ENCODE measurements at places on chromosomes 16 and 17. TPM values are rescaled to one million over a fixed set of nuclear protein-coding genes. Genes with fewer than 3 reads are reported as not detected.

Gene TBL3
- 68.0 TPM for total RNA-seq

Gene SLC6A2
- not detected for total RNA-seq

Gene KRTAP4-9
- not detected for total RNA-seq

Gene GNG13
- total RNA-seq: not detected

Gene NCOR1
- 56.9 TPM for total RNA-seq

Gene GAS2L2
- not detected for total RNA-seq

DNA sequence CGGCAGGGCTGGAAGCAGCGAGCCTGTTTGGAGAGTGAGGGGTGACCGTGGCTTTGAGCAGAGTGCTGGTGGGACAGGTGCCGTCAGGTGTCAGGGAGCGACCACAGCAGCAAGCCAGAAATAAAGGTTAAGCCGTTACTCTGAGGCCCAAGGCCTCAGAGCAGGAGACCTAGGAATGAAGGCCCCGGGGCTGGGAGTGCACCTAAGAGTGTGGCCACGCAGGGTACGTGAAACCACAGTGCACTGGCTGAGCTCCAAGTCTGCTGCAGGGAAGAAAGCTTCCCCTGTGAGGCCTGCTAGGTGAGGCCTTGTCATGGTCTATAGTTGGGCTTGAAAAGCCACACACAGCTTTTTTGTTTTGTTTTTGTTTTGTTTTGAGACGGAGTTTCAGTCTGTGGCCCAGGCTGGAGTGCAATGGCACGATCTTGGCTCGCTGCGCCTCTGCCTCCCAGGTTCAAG, 8.7 kb downstream of the CLUAP1 start:
- no peak for DNase-seq

DNA sequence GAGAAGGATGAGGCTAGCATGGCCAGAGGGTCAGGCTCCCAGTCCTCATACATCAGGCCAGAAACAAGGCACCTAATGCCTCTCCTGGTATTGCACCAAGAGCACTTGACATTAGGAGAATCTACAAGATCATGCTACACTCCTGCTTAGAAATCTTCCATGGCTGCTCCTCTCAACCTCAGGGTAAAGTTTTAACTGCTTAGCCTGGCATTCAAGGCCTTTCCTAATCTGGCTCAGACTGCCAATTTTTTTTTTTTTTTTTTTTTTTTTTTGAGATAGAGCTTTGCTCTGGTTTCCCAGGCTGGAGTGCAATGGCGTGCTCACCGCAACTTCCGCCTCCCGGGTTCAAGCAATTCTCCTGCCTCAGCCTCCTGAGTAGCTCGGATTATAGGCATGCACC, 8.2 kb downstream of the PIP4K2B start:
- no peak for DNase-seq

GRCh38 chr17:9427465-9428315, 147.9 kb downstream of the STX8 start:
- DNase-seq: no peak

GRCh38 chr16:85491798-85492294, 121.3 kb upstream of the GSE1 start:
- DNase-seq: no peak

GRCh38 chr17:64388961-64389565, 1.6 kb downstream of the PECAM1 start:
- no peak for DNase-seq

GRCh38 chr17:56694825-56695224, 101.3 kb downstream of the NOG start:
- DNase-seq: no peak

GRCh38 chr17:50477976-50478375, 684 bp upstream of the RSAD1 start:
- no peak for DNase-seq

- DNase-seq: no peak
Measured at GRCh38 chr17:20094777-20095176, 85.6 kb downstream of the SPECC1 start.

DNA sequence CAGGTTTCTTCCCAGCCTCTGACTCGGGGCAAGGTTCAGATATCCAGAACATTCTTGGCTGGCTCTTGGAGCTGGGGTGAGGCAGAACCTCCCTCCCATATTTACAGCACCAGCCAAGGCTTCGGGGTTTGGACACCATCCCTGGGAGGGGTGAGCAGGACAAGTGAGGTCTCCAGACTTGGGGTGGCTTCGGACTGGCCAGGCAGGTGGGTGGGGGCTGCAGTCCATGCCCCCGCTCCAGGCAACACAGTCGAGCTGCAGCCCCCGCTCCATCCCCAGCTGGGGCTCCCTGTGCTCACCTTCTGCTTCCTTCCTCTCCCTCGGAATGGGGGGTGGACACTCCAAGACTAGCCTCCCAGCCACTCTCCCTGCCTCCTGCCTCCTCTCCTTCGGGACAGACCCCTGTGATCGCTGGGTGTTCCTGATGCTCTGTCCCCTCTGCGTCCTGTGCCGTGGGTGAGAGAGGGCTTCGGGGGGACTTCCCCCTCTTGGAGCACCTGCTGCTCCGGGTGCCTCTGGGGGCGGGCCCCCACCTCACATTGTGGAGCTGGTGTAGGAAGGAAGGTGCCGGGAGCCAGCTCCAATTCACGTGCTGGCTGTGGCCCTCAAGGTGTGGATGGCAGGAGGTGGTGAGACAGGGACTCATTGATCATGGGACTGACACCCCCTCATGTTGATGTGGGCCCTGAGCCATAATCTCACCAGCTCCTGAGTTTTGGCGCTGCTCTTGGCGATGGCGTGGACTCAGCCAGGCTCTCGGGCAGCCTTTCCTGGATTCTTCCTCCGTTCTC, 189.2 kb downstream of the SEC14L1 start:
- peak; percentile 49 for DNase-seq

DNA sequence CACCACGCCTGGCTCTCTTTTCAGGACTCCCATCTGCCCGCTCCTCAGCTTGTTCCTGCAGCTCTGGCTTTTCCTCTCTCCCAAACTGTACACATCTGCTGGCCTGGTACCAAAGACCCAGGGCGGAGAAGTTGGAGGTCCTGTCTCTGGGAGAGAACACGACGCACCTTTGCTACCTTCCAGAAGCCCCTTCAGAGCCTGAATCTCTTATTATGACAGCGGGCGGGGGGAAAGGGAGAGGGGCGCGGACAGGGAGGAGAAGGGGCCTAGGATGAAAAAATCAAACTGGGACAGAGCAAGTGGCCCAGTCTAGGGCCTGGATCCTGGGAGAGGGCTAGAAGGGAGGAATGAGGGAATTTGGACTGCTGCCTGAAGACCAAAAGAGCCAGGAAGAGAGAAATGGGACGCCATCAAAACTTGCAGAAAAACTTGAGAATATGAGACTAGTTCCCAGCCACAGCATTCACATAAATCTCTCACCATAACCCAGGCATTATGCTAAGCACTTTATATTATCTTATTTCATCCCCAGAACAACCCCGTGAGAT, 2.5 kb upstream of the PER1 start:
- DNase-seq: no peak

- no peak for DNase-seq
Measured at GRCh38 chr17:64326420-64327054, 63.5 kb upstream of the TEX2 start.

DNA sequence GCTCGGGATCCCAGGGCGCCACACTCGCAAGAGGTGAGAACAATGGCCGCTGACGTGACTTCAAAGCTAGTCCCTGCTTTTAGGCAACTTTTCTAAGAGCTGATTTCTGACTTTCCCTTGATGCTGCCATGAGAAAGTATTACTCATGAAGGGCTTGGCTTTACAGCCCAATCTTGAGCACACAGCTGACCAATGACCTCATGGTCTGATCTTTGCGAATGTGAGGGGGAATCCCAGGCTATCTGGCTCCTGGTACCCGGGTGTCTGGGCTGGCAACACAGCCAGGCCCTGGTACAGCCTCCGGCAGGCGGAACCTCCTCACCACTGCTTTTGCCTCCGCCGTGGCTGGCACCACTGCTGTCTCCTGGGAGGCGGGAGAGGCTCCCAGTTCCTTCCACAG, 17.5 kb downstream of the NDUFAF8 start:
- no peak for DNase-seq

GRCh38 chr17:31609996-31610910, 218.8 kb downstream of the RAB11FIP4 start:
- DNase-seq: peak; percentile 23

- DNase-seq: no peak
Measured at GRCh38 chr16:8204769-8205168, 385.5 kb downstream of the TMEM114 start.

DNA sequence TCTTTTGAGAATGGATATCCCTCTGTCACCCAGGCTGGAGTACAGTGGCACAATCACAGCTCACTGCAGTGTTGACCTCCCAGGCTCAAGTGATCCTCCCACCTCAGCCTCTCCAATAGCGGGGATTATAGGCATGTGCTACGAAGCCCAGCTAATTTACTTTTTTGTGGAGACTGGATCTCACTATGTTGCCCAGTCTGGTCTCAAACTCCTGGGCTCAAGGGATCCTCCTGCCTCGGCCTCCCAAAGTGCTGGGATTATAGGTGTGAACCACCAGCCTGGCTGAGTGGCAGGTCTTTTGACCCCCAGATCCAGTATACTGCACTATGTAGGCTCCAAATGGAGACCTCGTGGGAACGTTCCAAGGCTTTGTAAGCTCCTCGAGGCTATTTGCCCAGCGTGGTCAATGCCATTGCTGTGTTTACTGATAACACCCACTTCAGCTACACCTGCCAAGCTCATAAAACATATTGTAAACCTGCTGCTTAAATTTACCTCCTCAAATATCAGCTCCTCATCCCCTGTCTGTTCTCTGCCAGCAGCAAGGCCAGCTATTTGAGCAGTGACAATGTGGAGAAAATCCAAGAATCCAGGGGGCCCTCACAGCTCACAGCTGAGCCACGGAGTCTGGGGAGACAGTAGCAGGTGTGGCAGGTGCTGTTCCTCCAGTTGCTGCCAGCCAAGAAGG, 16.2 kb upstream of the KIFC3 start:
- DNase-seq: no peak

DNA sequence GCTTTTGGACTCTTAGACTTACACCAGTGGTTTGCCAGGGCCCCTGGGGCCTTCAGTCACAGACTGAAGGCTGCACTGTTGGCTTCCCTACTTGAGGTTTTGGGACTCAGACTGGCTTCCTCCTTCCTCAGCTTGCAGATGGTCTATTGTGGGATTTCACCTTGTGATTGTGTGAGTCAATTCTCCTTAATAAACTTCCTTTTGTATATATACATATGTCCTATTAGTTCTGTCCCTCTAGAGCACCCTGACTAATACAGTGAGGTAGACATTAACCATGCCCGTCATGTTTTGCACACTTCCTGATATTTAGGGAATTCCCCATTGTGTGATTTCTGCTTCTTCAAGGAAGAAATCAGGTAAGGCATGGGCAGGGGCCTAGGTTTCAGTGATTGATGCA, 147.8 kb upstream of the CA10 start:
- no peak for DNase-seq

GRCh38 chr17:80992948-80993624, 1.4 kb downstream of the CHMP6 start:
- no peak for DNase-seq

DNA sequence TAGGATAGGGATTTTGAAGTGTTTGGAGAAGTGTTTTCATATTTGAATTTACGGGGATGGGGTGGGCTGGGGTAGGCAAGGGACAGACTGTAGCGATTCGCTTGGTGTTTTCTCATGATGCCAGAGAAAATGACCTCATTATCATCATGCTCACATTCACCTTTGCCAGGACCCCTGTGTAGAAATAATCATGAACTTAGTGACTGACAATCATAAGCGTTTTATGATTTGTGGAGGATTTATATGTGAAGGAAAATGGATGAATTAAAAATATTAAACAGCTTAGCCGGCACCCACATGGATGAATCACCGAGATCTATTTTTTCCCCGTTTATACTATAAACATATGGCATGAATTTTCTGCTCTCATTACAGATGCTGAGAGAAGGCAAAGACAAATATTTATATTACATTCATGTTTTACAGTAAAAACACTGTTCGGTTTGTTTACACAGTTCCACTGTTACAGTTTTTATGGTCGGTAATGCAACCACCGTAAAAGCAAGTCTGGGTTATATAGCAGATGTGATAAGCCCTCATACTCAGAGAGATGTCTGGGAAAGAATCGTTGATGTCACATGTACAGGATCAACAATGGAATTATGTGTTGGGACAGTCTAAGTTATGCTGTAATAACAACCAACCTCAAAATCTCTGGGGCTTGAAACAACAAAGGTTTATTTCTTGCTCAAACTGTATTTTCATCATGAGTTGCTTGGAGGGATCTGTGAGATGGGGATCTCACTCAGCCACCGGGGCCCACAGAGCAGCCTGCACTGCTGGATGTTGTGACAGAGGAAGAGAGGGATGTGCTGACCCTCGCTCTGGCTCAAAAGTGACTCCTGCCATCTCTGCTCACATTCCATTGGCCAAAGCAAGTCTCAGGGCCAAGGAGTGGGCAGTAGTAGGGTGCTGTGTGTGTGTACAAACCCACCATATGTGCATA, 85.1 kb downstream of the WWOX start:
- DNase-seq: no peak

- no peak for DNase-seq
Measured at GRCh38 chr17:57405491-57406072, 149.3 kb downstream of the MSI2 start.

DNA sequence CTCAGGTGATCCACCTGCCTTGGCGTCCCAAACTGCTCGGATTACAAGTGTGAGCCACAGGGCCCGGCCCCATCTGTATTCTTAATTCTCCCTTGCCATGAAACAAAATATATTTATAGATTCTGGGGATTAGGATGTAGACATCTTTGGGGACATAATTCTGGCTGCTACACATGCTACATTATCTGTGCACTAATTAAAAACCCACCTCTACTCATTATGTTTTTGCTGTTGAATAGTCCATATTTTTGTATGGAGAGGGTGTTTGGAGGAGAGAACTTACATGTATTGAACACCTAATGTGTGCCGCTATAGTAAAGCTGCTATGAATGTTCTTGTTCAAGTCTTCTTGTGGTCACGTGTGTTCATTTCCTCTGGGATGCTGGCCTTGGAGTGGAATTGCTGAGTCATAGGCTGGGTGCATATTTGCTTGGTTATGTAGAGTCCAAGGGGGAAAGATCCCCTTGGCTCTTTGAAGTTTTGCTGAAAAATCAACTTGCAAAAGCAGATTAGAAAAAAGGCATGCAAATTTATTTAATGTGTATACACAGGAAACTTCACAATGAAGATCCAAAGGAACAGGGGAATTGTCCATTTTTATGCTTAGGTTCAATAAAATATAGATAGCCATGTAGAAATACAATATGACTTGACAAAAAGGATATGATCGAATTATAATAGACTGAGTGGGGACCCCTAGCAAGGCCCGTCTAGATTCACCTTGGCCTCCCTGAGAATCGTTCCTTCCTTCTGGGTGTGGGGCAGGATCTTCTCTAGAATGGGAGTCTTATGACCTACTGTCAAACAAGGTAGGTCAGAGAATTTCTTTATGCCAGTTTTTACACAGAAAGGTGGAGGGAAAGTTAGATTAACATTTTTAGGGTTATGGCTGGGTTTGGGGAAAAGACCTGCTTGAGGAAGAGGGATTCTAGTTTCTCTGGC, 42.1 kb upstream of the GPRC5B start:
- DNase-seq: no peak
